ENCODE measurements at places on chromosomes 13 and 19. TPM values are rescaled to one million over a fixed set of nuclear protein-coding genes. Genes with fewer than 3 reads are reported as not detected.

Gene ZIC5
- total RNA-seq = 2.7 TPM

Gene F7
- total RNA-seq = 0.07 TPM

Gene ERICH4
- not detected for total RNA-seq

Gene ZNF536
- not detected for total RNA-seq

Gene KLK7
- total RNA-seq = not detected

Gene SLC7A10
- total RNA-seq = not detected

Gene LMTK3
- total RNA-seq = 4.4 TPM

Gene WTIP
- total RNA-seq = 29.8 TPM

Gene GZMM
- 0.45 TPM for total RNA-seq

Gene HIF3A
- 0.06 TPM for total RNA-seq

Gene RPL36
- 761 TPM for total RNA-seq

Gene ZNF737
- total RNA-seq = not detected

Gene CBARP
- 2.9 TPM for total RNA-seq

Gene SPACA7
- not detected for total RNA-seq

Gene ZNF320
- not detected for total RNA-seq
